PC-9 (cell line): ENCODE measurements at places on chromosomes 5 and 9. TPM values are rescaled to one million over a fixed set of nuclear protein-coding genes. Genes with fewer than 3 reads are reported as not detected.

DNA sequence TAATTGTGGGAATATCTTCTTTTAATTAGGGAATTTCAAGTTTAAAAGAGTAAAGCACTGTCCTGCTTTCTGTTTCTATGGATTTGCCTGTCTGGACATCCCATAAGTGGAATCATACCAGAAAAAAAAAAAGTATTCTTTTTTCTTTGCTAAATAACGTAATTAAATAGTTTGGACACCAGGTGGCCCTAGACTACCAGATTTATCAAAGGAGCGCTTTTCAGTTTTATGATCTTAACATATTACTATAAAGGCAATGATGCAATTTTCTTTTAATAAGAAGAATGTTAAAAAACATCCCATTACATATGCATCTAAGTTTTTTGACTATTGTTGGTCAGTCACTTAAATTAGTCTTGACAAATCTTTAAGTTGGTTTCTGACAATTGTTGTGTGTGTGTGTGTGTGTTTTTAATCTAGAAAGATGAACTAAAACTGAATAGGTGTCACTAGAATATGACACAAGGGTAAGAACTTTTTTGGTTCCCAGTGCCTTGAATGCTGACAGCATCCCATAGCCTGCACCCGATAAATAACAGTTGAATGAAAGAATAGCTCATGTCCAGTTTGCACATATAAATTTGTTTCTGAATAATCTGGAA lies 49.5 kb downstream of the C5orf22 start:
- DNase-seq = no peak

DNA sequence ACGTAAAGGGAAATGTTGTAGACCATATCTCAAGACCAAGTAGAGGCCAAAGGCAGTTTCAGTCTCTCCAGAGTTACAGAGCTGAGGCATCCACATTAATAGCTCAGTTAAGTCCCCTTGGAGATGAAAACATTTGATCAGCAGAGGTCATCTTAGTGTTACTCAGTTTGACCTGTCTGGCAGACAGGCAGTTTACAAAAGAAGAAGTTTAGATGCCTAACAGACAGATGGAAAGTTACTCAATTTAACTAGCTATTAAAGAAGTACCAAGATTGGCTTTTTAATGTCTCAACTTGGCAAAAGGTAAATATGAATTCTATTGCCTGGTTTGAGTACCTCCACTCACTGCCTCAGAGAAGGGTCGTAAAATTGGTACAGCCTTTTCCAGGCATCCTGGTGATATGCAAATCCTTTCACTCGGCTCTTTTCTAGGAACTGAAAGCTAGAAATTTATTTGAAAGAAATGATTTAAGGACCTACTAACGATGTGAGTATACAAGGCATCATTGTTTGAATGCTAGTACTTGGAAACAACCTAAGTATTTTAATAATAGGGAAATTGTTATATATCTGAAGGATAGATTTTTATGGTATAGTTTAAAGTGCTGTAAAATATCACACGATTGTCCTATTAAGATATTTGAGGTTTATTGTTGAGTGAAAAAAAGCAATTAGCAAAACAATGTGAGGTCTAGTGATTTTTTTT lies 14.8 kb downstream of the ACO1 start:
- DNase-seq = no peak

DNA sequence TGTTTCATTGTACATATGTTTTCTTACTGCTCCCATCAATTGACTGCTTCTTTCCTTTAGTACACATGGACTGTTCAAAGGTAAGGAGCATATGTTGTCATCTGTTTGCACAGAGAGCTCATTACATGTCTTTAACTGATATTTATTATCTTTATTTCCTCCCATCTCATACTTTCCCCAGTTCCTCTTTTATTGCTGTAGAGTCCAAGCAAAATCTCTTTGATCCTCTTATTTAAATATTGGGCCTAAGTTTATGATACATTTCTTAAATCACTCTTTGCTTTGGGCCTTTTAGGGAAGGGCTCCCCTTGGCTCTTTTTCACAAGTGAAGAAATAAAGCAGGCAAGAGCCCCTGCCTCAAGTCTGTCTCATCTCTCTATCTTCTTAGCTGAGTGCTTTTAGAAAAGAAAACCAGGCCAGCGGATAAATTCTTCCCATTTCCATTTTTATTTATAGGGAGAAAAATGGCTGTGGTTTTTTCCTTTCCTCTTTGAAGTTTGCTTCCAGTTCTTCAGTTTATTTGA lies 152.4 kb downstream of the DOCK2 start:
- no peak for DNase-seq

GRCh38 chr5:60604771-60605170 lies 95.2 kb downstream of the DEPDC1B start:
- DNase-seq = no peak

- DNase-seq = no peak
These were observed 174.7 kb upstream of the PPP1R2B start for GRCh38 chr5:156675395-156675794.

- DNase-seq = no peak
These were observed 37.4 kb downstream of the PHF2 start for GRCh38 chr9:93613791-93614190.

DNA sequence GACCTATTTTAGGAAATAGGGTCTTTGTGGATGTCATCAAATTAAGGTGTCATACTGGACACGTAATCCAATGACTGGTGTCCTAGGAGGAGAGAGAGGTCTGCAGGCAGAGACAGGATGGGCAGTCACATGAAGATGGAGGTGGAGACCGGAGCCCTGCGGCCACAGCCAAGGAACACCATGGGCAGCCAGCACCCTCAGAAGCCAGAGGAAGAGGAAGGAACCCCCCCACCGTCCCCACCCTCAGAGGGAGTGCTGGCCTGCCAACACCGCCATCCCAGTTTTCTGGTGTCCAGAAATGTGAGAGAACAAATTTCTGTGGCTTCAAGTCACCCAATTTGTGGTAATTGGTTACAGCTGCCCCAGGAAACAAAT lies 88.3 kb downstream of the NSUN2 start:
- no peak for DNase-seq

DNA sequence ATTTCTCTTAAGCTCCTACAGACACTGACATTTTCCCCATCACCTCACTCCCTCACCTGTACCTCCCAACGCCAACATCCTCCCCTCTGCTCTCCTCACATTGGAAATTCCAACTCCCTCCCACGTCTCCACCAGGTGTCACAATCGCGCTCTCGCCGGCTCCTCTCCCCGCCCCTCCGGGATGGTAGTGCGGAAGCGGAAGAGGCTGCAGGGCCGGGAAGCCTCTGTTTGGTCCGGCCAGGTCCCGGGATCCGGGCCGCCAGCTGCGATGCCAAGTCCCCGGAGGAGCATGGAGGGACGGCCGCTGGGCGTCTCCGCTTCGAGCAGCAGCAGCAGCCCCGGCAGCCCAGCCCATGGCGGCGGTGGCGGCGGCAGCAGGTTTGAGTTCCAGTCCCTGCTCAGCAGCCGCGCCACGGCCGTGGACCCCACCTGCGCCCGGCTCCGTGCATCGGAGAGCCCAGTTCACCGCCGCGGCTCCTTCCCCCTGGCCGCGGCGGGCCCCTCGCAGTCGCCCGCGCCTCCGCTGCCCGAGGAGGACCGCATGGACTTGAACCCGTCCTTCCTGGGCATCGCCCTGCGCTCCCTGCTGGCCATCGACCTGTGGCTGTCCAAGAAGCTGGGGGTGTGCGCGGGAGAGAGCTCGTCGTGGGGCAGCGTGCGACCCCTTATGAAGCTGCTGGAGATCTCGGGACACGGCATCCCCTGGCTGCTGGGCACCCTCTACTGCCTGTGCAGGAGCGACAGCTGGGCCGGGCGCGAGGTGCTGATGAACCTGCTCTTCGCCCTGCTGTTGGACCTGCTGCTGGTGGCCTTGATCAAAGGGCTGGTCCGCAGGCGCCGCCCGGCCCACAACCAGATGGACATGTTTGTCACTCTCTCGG lies at the start of gene PLPP6:
Gene PLPP6 (plus strand): TSS at position 187 of the 881 bp plus-strand sequence. CDS start 82 bp downstream, at position 269.
- DNase-seq = peak; percentile 83

GRCh38 chr5:56112526-56113121 lies 117.9 kb upstream of the IL6ST start:
- peak; percentile 98 for DNase-seq

DNA sequence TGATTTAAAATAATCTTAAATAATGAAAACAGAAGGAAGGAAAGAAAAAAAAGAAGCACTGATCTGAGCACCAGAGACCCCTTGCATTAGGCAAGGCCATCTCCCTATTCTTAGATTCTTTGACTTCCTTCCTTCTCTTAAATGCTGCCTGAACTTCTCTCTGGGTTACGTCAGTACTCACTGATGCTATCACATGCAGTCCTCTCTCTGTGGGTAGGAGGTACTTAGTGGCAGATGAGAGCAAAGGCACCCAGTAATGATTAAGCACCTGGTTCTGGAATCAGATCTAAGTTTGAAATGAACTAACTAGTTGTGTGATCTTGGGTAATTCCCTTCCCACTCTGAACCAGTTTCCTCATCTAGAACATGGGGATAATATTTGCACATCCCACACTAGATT lies 110.3 kb upstream of the TBC1D2 start:
- no peak for DNase-seq

DNA sequence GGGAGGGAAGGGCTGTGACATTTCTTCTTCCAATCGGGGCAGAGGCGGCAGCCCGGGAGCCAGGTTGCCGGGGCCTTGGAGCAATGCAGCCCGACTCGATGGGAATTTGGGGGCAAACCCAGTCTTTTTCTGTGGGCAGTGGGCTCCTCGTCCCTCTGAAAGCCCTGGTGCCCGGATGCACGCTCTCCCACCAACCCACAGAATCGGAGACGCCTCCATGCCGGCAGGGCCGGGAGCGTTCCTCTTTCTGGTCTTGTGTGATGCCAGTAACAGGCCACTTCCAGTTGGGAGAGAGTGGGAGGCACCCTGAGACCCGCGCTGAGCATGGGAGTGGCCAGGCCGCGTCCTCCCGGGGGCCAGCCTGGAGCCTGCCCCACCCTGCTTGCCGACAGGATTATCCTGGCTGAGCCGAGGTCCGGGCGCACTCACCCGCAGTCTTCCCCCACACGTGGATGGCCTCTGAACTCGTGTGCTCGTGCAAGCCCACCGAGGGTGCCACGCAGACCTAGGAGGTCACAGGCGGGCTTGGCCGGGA lies 17.8 kb downstream of the OLFM1 start:
- DNase-seq = no peak

- no peak for DNase-seq
These were observed 161.4 kb upstream of the GAS1 start for GRCh38 chr9:87108661-87109060.

GRCh38 chr5:129001841-129002526 lies 36.7 kb downstream of the SLC27A6 start:
- no peak for DNase-seq

GRCh38 chr5:40464511-40464910 lies 215.2 kb upstream of the PTGER4 start:
- peak; percentile 9 for DNase-seq

DNA sequence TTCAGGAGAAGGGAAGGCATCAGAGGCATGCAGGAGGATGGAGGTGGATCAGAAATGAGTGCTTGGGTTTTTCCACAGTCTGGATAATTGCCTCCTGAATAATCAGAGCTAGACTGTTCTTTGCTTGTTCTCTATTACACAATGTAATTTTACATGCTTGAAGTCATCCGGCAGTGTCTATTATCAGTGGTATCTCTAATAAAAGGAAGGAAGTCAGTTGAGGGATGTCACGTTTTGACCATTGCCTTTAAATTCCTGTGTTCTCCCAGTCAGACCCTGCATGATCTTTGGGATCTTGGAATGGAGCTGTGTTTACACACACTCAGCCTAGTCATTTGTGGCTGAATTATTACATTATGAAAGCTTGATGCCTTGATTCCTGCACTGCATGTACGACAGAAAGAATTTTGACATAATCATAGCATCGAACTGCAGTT lies 91.0 kb downstream of the PDE8B start:
- DNase-seq = no peak

- DNase-seq = no peak
These were observed 202.6 kb downstream of the ZSWIM6 start for GRCh38 chr5:61534481-61535267.

DNA sequence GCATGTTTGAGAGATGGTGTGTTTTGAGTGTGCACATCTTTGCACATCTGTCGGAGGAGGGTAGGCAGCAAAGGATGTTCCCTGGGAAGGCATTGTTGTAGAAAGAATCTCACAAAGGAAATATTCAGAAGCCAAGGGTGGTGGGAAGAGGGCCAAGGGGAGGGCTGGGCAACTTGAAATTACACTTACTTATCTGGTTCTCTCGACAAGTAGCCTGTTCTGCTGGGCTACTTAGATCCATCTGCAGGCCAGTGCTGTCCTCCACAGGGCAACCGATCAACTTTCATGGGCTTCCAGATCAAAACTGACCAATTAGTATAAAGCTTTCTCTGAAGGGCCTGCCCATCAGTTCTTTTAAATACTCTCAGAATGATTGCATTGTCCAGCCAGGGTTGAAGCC lies 495.2 kb downstream of the GADD45G start:
- no peak for DNase-seq

GRCh38 chr5:53246042-53246836 lies 136.7 kb upstream of the MOCS2 start:
- no peak for DNase-seq

GRCh38 chr9:2601785-2602378 lies 19.7 kb upstream of the VLDLR start:
- no peak for DNase-seq

DNA sequence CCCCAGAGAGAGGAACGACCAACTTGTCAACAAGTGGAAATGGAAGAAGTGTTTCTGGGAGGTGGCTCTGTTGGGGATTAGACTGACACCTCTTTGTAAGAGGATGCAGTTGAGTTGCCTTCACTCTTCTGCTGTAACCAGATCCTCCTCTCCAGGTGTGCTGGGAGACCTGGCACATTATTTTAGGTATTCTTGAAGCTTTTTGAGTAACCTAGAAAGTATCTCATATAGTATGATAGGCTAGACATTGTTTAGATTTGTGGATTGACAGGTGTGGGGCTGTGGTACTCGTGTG lies 21.6 kb downstream of the SNX30 start:
- DNase-seq = no peak

GRCh38 chr5:98187945-98188344 lies 585.5 kb upstream of the RGMB start:
- no peak for DNase-seq

The RETREG1 gene
- total RNA-seq = 5.6 and 9.7 TPM in 2 replicates

The WNT8A gene
- 0.35 TPM in 1 of 2 replicates, not detected in the other for total RNA-seq

The PCDHGA1 gene
- total RNA-seq = 0.07 TPM in 1 of 2 replicates, not detected in the other

The FBLL1 gene
- total RNA-seq = not detected in 2 replicates

The SLC36A2 gene
- not detected in 2 replicates for total RNA-seq

The DEPDC1B gene
- total RNA-seq = 25.6 and 29.2 TPM in 2 replicates

The SLC23A1 gene
- 1.9 TPM in 2 replicates for total RNA-seq

The FOXI1 gene
- not detected in 2 replicates for total RNA-seq

The SPARC gene
- 68.7 and 84.1 TPM in 2 replicates for total RNA-seq

The CYLC2 gene
- not detected in 2 replicates for total RNA-seq

The FBXL7 gene
- not detected in 2 replicates for total RNA-seq

The THBS4 gene
- total RNA-seq = 6.6 and 8.1 TPM in 2 replicates

The ELOVL7 gene
- total RNA-seq = 17.2 and 24.3 TPM in 2 replicates

The SKIC3 gene
- total RNA-seq = 43.7 and 50.7 TPM in 2 replicates
